ENCODE measurements at places on chromosomes 11 and 22. TPM values are rescaled to one million over a fixed set of nuclear protein-coding genes. Genes with fewer than 3 reads are reported as not detected.

PATL1 gene
- 14.5 TPM for polyA plus RNA-seq

OR4D11 gene
- polyA plus RNA-seq: not detected

TECTA gene
- not detected for polyA plus RNA-seq

OR52I1 gene
- polyA plus RNA-seq: not detected

SCGB1D1 gene
- polyA plus RNA-seq: not detected

DESI1 gene
- polyA plus RNA-seq: 16.5 TPM

MN1 gene
- polyA plus RNA-seq: 2.1 TPM

CCDC15 gene
- polyA plus RNA-seq: 0.92 TPM

RAG1 gene
- 3.6 TPM for polyA plus RNA-seq

NRGN gene
- polyA plus RNA-seq: not detected

GAL3ST1 gene
- 89.5 TPM for polyA plus RNA-seq

OR2AT4 gene
- polyA plus RNA-seq: not detected

GNG3 gene
- polyA plus RNA-seq: not detected

PHOX2A gene
- not detected for polyA plus RNA-seq

FBXO7 gene
- polyA plus RNA-seq: 79.4 TPM

NRXN2 gene
- 4.4 TPM for polyA plus RNA-seq

ANKK1 gene
- polyA plus RNA-seq: 0.22 TPM

SYCE3 gene
- not detected for polyA plus RNA-seq

LRRN4CL gene
- polyA plus RNA-seq: 0.27 TPM

KLHL35 gene
- not detected for polyA plus RNA-seq

PAX6 gene
- 0.88 TPM for polyA plus RNA-seq

RAG2 gene
- polyA plus RNA-seq: 0.25 TPM

EHF gene
- 54.1 TPM for polyA plus RNA-seq

APOA1 gene
- 62.3 TPM for polyA plus RNA-seq

BTG4 gene
- not detected for polyA plus RNA-seq

PDGFB gene
- 0.54 TPM for polyA plus RNA-seq

MYOD1 gene
- 0.15 TPM for polyA plus RNA-seq

LRRC74B gene
- not detected for polyA plus RNA-seq

KRTAP5-1 gene
- polyA plus RNA-seq: 2.0 TPM

MGAT3 gene
- polyA plus RNA-seq: 12.7 TPM

FIBIN gene
- 6.1 TPM for polyA plus RNA-seq

FAT3 gene
- polyA plus RNA-seq: not detected

FADD gene
- polyA plus RNA-seq: 29.5 TPM

Data from small intestine (tissue), 16 donors.